Ovary (tissue), 10 donors: ENCODE measurements at places on chromosomes 1 and 21.

DNA sequence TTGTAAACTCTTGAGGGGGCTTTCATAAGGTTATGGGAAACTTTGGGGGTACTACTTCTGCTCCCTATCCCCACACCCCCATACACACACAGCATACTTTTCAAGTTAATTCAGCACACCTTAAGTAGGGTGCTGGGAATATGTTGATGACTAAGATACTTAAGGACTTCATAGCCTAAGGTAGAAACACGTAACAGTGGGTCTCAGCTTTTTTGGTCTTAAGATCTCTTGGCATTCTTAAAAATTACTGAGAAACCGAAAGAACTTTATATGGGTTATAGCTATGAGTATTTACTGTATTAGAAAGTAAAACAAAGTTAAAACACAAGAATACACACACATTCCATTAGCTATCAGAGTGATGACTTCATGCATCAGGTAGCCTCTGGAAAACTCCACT, 2.1 kb downstream of the OTUD3 start:
- DNase-seq: no peak

DNA sequence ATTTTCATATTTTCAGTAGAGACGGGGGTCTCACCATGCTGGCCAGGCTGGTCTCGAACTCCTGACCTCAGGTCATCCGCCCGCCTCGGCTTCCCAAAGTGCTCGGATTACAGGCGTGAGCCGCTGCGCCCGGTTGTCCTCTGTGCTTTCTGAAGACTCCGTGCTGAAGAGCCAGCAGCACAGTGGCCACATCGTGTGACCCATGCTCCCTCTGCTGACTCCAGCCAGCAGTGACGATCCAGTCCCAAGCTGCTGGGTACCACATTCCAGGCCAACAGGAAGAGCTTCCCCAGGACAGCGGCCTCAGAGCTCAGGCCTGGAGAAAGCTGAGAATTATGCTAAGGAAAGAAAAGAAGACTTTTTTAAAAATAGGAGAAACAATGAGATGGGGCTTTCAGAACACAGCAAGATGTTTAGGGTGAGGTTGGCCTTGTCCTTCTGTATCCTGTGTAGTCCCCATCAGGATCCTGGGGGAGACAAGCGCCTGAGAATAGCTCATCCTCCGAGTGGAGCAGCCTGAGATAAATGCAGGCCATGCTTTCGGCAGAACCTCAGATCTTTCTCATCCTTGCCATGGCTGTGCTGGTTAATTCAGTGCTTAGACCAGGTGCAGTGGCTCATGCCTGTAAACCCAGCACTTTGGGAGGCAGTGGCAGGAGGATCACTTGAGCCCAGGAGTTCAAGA, 207.1 kb downstream of the SLC35F3 start:
- no peak for DNase-seq

GRCh38 chr21:14911351-14911750, 153.4 kb downstream of the NRIP1 start:
- no peak for DNase-seq

DNA sequence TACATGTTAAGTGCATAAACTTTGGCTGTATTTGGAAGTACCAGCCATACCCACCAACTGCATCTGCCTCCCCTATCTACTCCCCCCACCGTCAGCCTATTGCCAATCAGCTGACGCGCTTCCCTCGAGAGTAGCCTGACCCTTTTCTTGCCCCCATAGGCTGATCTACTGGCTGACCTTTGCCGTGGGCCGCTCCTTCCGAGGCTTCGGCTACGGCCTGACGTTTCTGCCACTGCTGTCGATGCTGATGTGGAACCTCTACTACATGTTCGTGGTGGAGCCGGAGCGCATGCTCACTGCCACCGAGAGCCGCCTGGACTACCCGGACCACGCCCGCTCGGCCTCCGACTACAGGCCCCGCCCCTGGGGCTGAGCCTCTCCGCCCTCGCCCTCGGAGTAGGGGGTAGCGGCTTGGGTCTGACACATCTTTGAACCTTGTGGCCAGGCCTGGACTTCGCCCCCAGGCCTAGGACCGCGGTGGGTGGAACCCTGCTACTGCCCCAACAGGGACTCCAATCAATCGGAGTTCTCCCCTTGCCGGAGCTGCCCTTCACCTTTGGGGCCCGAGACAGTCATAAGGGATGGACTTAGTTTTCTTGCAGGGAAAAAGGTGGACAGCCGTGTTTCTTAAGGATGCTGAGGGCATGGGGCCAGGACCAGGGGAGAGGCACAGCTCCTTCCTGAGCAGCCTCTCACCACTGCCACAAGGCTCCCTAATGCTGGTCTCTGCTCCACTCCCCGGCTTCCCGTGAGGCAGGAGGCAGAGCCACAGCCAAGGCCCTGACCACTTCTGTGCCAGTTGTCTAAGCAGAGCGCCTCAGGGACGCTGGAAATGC, 4.0 kb downstream of the GLMP start:
- DNase-seq: peak; percentile 89

DNA sequence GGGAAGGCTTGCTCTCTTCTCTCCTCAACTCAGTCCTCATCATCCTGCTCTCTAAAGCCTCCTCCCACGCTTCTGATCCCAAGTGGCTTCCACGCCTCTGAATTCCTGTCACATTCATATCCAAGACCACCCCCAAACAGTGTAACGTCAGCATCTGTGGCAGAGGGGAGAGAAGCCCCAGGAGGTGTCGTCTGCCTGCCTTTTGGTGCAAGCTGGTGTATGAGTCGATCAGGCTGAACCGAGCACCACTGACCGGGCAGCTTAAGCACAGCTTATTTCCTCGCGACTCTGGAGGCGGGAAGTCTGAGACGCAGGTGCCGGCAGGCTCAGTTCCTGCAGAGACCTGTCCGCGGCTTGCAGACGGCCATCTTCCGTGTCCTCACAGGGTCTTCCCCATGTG, 123.8 kb upstream of the RAB4A start:
- DNase-seq: no peak

DNA sequence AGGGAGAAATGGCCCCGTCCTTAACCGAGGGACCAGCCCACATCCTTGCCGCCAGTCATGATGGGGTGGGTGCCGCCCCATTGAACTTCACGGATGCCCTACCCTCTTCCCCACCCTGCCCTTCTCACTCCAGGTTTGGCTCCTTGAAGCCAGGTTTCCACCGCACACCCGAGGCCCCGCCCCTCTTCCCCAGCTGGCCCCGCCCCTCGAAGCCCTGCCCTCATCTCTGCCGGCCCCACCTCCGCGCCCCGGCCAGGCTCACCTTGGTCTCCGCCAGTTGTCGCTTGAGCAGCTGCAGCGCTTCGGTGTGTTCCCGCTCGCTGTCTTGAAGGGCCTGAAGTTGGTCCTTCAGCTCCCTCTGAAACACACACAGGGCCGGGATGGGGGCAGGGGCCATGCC, 16.6 kb downstream of the TRIM62 start:
- DNase-seq: no peak

- DNase-seq: no peak
Measured at GRCh38 chr1:205229916-205230700, 2.4 kb downstream of the TMCC2 start.

GRCh38 chr1:60898413-60898812, 183.9 kb upstream of the NFIA start:
- no peak for DNase-seq

- no peak for DNase-seq
Measured at GRCh38 chr1:37149296-37149695, 115.0 kb upstream of the GRIK3 start.

- DNase-seq: no peak
Measured at GRCh38 chr1:45331436-45332345, 5.0 kb downstream of the HPDL start.

DNA sequence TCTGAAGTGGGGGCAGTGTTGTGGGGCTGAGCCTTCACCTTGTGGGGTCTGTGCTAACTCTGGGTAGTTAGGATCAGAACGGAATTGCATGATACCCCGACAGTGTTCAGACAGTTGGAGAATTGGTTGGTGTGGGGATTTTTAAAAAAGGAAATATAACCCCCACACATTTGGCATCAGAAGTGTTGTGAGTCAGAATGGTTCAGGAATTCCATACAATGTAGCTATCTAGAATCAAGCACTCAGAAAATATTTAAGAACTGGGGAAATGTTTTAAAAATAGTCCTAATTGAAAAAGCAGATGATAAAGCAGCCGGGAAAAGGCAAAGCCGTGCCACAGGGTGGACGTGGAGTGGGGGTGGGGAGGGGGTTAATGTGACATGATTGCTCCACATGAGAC, 6.5 kb upstream of the S100A7 start:
- no peak for DNase-seq

DNA sequence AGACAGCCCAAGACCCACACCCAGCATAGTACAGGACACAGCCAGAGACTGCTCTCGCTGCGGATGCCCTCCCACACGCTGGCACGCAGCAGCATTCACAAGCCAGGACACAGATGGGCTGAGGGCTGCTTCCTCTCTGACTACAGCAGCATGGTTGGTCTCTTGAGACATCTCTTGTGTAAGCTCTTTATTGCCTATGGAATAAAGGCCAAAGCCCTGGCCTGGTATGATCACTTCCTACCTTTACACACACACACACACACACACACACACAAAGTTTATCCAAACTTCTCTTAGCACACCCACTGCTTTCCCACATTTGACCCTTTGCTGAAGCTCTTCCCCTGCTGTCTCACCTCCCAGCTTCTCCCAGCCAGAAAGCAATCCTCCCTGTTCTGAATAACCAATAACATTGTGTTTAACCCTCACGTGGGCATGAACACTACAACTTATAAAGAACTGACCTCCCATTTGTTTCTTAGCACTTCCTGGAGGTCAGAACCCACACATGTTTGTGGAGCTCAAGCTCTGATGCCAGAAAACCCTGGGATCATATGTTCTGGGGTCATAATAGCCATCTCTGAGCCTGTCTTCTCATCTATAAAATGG, 1.2 kb upstream of the LUZP1 start:
- peak; percentile 49 for DNase-seq

GRCh38 chr1:112713466-112714312, 1.4 kb downstream of the PPM1J start:
- no peak for DNase-seq

GRCh38 chr1:168484083-168484482, 59.7 kb downstream of the XCL2 start:
- DNase-seq: no peak

DNA sequence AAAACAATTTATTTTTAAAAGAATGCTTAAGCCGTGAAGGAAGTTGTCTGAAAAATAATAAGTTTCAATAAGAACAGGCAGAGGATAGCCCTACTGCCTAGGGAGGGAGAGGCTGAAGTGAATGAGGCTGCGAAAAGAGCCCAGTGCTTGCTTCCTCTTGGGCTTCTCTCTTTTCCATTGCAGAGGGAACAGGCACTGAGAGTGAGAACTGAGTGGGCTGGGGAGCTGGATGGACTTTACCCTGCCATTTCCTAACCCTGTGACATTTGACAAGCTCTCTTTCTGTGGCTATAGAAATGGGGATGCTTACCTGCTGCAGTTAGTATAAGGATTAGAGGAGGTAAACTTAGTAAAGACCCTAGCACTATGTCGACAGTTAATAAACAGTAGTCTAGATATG, 30.0 kb downstream of the TENT5C start:
- no peak for DNase-seq

- DNase-seq: no peak
Measured at GRCh38 chr21:28750565-28750964, 242.1 kb downstream of the LTN1 start.

- no peak for DNase-seq
Measured at GRCh38 chr1:20138346-20138745, 777 bp upstream of the PLA2G2F start.

DNA sequence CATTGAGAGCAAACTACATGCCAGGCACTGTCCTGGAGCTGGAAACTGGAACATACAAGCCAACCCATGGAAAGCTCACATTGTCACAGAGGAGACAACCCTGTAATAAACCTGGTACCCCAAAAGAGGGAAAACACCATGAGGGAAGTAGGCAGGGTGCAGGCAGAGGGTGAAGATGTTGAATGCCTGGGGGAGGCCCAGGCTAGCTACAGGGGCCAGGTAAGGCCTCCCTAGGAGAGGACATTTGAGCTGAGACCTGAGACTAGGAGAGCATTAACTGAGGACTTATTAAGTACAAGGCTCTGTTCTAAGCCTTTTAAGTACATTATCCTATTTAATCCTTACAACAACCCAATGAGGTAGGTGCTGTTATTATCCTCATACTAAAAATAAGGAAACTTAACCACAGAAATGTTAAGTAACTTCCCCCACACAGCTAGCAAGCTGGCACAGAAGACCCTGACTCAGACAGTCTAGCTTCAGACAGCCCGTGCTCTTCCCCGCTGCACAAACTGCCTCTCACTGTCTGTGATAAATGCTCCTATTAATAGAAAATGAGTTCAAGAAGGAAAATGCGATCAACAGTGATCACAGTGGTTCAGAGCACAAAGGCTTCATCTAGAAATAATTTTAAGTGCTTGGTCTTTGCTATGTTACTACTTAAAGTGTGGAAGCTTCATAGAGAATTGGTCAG, 41.8 kb downstream of the ZNF281 start:
- no peak for DNase-seq

- DNase-seq: no peak
Measured at GRCh38 chr1:182134257-182134656, 72.7 kb upstream of the ZNF648 start.

DNA sequence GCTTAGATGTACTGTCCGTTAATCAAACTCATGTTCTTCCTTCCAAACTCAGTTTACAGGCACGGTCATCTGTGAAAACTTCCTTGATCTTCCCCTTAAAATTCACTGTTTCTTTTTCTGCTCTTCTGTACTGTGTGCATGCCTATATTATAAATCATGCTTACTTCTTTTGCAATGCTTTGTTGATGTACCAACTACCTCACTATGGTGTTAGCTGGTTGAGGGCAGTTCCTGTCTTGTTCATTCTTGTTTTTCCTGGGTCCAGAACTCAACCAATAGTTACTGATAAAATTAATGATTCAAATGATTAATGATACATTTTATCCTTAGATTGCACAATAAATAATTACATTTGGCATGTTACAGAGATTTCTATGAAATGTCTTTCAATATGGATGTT, 163.8 kb downstream of the CHRM3 start:
- DNase-seq: no peak

- no peak for DNase-seq
Measured at GRCh38 chr1:244552336-244552735, 91.3 kb downstream of the CATSPERE start.

GRCh38 chr1:10519016-10519417, 44.3 kb downstream of the PEX14 start:
- no peak for DNase-seq

- DNase-seq: peak; percentile 70
Measured at GRCh38 chr1:167555971-167556714, 2.6 kb upstream of the CREG1 start.

DNA sequence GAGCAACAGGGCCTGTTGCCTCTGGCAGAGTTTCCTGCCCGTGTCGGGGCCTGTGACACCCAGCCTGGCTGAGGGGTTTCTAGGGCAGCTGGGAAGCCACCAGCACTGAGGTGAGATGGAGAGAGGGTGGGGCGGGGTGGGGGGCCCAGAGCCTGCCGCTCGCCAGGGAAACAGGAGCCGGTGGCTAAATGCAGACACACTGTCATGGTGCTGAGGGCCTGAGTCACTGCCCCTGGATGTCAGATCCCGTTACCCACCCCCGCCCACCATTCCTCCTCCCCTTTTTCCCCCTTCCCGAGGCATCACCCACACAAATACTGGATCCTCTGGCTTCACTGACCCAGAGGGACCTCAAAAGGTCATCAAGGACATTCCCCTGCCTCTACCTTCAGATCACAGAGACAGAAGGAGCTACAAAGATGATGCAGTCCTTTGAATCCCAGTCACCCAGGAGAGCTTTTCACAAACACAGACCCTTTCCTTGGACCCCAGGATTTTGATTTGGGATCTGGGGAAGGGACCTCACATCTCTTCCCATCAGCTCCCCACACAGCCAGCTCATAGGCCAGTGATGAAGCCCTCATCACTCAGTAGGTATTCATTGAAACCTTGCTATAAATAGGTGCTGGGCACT, 1.9 kb upstream of the HSPB7 start:
- DNase-seq: no peak

- no peak for DNase-seq
Measured at GRCh38 chr1:73635021-73635420, 563.0 kb downstream of the LRRIQ3 start.
